Hematopoietic multipotent progenitor cell treated with erythropoietin and hydrocortisone succinate and interleukin-3 and kit ligand, for 8 days (in vitro differentiated cells): ENCODE measurements at places on chromosomes 3 and 15.
A peak's percentile ranks its signal among the peaks of the same experiment; 100 is the strongest.

DNA sequence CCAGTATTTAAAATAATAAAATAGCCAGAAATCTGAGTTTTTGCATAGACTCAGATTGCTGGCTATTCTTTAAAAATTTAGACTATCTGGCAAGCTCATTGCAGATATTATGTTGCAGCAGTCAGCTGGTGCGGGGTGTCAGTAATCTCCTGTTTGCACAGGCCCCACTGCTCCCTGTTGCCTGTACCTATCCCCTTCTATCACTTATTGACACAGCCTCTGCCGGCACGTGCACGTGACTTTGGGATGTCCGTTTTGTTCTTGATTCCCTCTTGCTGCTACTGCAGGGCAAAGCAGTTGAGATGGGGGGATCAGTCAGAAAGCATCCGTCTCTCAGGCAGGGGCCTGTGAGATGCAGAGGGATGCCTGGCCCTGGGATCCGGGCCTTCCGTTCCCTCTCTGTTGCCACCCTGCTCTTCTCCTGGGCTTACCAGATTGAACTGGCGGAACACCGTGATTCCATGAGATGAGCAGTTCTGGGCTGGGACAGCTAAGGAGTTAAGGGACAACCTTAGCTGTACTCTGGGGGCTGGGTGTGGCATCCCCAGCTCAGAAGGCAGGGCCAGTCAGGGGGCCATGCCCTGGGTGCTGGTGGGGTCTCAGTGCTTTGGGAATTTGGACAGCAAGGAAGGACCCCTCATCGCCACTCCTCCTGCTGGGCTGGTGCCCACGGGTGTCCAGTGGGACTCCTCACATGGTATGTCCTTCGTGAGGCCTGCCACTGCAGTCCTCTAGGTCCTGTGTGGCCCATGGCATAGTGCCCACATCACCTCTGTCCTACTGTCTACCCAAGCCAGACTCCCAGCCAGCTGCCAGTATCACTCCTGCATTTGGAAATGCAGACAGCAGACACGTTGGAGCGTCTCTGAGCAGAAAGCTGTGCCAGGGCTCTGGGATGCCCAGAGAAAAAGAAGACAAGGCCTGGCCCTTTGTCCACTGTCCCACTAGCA, 11.8 kb downstream of the MRAS start:
- no peak for DNase-seq

DNA sequence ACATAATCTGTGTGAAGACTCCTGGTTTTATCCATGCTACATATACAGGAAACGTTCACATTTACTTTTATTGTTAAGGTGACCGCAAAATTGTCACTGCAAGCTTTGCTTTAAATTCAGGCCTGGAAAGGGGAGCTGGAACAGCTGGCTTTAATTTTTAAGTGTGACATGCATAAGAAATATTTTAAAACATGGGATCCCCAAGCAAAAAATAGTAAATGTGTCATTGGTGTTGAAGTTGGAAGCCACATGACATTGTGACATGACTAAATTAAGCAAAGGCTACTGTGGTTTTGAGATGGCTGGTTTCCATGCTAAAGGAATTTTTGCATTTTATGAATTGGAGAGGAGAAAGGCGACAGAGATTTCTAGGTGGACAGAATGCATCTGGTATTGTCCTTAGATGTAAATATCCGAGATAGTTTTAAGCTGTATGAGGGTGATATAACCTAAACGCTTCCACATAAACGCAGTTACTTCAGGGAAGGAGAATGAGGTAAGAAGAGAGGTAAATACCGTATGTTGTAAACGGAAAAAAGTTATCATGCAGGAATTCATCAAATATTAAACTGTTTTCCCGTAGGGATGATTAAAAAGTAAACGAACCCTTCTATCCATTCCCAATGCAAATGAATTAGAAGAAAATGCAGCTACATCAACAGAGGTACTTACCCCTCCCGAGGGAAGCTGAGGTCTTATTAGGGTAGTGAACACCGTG, 927 bp upstream of the FYTTD1 start:
- DNase-seq = no peak

GRCh38 chr15:51718219-51718618, 19.2 kb downstream of the LYSMD2 start:
- DNase-seq = no peak

DNA sequence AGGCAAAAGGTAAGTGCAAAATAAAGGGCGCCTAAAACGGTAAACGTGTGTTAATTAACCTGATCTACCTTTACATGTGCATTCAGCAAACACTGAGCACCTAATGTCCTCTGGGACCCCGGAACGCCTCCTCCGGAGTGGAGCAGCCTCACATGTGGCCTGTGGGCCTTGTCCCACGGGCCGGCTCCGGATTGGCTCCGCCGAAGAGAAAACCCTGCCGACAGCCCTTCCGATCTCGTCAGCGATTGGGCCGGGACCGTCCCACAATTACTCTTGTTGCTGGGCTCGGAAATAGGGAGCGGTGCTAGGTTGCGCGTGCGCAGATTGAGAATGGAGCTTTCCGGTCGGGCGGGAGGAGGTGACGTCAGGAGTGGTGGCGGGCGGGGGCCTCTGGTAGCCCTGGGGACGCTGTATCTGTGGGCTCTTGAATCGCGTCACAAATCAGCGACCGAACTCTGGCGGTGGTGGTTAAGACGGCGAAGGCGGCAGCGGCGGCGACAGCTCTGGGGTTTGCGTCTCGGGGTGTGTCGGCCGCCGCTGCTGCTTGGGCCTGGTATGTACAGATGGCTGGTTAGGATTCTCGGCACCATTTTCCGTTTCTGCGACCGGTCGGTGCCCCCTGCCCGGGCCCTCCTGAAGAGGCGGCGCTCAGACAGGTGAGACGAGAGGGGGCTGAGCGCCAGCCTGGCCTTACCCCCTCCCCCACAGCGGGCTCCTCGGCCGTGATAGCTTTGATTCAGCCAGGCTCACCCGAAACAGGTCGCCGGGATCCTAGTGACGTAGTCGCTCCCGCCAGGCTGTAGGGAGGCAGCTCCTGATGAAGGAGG, at the start of gene SENP2:
Gene SENP2 (plus strand): TSS at position 437 of the 827 bp plus-strand sequence. CDS start 119 bp downstream, at position 556.
- peak; percentile 100 for DNase-seq

DNA sequence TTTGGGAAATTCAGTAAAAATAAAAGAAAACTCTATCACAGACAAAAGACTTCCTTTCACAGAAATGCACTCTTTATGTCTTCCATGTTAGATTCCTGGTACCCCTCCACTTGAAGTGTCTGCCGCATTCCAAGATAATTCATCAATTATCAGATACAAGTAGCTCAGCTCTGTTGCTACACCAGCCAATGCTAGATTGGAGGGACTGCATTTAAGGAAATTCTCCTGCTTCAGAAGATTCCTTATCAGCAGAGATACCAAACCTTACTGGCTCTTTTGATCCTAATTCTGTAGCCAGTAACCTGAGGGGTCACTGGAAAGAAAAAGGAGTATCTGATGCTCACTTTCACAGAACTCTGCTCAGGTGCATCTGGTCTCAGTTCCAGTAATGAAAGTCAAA, 63.9 kb downstream of the TM4SF4 start:
- DNase-seq = no peak

DNA sequence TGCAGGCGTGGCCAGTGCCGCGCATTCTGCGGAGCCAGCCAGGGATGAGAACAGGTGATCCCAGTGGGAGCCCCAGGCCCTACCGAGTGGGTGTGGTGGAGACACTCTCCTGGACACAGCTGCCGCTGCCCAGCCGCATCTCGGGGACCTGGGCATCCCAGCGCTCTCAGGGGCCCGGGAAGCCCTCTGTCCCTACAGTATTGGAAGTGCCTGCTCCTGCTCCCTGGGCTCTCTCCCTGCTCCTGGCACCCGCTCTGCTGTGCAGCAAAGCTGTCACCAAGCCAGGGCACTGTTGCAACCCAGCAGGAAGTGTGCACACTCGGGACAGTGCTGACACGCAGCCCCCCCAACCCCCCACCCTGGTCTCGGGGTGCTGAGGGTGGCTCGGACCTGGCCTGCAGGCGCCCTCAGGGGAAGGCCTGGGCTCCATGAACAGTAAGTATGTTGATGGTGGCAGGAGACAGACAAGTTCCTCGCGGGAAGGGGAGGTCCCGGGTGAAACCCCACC, 1177.4 kb upstream of the GBE1 start:
- DNase-seq = no peak

- DNase-seq = no peak
Observed at GRCh38 chr3:122770521-122771202, 23.0 kb downstream of the HSPBAP1 start.

GRCh38 chr3:14138878-14139655, 14.2 kb downstream of the TMEM43 start:
- no peak for DNase-seq

GRCh38 chr15:47887241-47887800, 170.0 kb downstream of the SEMA6D start:
- no peak for DNase-seq

DNA sequence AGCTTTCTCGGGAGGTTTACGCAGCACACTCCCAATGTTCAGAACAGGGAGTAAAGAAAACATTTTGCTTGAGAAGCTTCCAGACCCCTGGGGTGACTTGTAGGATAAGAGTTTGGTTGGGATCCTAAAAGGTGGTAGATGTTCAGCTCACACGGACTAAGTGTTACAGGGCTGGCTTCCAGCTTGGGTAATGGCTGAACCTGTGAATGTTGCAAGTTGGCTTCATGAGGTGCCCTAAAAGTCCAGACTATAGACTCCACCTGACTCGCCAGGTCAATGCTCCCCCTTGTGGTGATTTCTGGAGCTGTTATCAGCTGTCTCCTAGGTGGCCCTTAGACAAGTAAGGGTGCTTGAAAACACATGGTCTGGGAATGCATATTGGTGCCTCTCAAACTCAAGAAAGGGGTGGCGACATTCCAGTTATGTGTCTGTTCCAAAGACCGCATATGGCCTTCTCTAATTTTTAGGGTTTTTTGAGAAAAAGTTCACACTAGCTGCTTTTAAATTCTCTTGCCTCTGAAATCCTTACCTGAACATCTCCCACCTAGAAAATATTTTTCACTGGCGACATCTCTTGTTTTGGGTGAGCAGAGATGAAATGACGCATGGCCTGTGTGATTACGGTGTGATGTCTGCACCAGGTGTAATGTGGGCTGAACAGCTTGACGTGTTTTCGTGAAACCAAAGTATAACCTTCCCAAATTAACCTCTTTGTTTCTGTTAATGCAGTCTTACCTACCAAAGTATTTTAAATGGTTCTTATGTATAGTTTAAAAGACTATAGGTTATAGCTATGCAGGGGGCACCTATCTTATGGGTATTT, 175.7 kb upstream of the KBTBD8 start:
- DNase-seq = peak; percentile 59
